Hematopoietic multipotent progenitor cell treated with erythropoietin and hydrocortisone succinate and interleukin-3 and kit ligand, for 15 days (in vitro differentiated cells): ENCODE measurements at places on chromosomes 2 and 18.

DNA sequence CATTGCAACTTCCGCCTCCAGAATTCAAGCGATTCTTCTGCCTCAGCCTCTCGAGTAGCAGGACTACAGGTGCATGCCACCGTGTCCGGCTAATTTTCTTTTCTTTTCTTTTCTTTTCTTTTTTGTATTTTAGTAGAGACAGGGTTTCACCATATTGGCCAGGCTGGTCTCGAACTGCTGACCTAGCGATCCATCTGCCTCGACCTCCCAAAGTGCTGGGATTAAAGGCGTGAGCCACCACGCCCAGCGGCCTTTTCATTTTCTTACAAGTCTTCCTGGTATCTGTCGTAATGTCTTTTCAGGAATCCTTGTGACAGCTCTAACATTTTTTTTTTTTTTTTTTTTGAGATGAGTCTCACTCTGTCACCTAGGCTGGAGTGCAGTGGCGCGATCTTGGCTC lies 66.4 kb upstream of the EDAR start:
- DNase-seq = no peak

DNA sequence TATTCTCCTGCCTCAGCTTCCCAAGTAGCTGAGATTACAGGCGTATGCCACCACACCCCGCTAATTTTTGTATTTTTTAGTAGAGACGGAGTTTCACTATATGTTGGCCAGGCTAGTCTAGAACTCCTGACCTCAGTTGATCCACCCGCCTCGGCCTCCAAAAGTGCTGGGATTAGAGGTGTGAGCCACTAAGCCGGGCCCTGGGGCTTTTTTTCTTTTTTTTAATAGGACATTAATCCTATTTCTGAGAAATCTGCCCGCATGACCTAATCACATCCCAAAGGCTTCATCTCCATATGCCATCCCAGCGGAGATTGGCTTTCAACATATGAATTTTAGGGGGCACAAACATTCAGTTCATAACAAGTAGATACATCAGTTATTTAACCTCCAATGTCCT lies 128.6 kb downstream of the CNTNAP5 start:
- DNase-seq = no peak

DNA sequence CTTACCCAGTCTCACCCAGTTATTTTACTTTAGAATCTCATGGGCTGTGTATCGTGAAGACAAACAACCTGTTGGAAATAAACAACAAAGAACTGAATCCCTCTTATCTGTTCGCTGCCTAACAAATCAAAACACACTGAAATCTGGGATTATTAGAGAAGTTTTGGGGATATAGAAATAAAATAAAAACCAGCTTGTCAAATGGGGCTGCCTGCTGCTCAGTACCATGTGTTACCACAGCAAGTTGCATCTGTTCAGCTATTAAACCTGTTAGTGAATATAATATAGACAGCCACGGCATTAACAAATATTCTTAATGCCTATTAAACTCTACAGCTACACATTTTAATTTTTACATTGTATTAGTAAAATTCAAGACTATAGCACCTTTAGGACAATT lies 810.8 kb downstream of the NRXN1 start:
- no peak for DNase-seq

DNA sequence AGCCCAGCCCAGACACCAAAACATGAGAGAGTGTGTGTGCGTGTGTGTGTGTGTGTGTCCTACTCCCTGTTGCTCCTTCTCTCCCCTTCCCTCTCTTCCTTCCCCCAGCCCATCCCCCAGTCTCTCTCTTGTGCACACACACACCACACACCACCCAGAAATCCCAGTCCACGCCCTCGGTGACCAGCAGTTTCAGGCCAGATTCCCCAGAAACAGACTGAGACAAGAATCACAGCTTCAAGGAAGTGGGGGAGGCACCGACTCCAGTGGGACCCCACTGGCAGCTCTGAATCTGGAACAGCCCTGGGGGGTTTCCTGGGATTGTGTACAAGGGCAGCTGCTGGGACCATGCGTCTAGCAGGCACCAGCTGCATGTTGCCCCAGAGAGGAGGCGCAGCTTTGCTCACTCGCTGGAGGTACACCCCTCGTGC lies 113.5 kb downstream of the NDUFA10 start:
- no peak for DNase-seq

DNA sequence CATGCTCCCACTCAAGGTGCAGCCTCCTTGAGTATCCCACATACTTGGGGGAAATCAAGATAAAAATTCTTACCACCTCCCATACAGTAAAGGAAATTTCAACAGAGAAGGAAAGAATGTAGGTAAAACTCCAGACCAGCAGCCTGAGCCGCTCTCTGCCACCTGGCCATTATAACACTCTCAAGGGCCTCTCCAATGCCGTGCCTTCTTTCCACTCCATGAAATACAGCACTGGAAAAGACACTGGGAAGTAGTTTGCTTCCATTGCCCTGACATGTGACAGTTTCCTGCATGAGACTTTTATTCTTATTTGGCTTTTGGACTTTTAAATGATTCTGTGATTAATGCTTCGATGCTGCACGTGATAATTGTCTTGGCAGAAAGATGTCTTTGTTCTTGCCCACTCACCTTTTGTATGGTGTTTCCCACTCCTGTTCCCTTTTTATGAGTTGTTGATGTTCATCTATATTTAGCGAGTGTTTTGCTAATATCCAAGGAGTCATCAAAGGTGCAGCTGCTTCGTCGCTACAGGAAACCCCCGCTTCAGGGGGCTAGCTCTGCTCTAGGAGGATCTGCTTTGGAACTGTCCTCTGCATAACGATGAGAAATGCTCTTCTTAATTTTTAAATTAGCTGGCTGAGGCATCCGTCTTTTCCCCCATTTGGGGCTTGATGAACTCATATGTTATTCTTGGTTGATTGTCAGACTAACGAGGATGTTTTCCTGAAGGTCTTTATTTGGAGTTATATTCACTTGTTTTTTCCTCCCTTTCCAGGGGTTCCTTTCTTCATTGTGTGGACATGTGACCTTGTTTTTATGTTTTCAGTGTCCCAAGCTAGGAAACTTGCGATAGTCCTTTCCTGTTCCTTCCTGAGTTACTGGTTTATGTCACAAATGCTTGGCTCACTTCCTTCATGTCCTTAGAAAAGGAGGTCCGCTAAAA lies 179.4 kb downstream of the TXNL1 start:
- DNase-seq = no peak

GRCh38 chr18:24678107-24678506 lies 217.7 kb downstream of the HRH4 start:
- no peak for DNase-seq
